Fibroblast of skin of right quadriceps (primary cell): ENCODE measurements at places on chromosomes 16 and 17.
A peak's percentile ranks its signal among the peaks of the same experiment; 100 is the strongest.

DNA sequence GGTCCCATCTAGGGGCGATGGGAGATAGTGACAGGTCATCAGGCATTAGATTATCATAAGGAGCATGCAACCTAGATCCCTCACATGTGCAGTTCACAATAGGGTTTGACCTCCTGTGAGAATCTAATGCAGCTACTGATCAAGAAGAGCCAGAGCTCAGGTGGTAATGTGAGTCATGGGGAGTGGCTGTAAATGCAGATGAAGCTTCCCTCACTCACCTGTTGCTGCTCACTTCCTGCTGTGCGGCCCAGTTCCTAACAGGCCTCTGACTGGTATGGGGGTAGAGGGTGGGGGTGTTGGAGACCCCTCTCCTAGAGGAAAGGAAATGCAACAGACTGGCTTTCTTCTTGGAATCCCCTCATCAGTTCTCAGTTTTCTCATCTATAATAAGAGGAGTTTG is 131.4 kb downstream of the CA10 start:
- no peak for DNase-seq

DNA sequence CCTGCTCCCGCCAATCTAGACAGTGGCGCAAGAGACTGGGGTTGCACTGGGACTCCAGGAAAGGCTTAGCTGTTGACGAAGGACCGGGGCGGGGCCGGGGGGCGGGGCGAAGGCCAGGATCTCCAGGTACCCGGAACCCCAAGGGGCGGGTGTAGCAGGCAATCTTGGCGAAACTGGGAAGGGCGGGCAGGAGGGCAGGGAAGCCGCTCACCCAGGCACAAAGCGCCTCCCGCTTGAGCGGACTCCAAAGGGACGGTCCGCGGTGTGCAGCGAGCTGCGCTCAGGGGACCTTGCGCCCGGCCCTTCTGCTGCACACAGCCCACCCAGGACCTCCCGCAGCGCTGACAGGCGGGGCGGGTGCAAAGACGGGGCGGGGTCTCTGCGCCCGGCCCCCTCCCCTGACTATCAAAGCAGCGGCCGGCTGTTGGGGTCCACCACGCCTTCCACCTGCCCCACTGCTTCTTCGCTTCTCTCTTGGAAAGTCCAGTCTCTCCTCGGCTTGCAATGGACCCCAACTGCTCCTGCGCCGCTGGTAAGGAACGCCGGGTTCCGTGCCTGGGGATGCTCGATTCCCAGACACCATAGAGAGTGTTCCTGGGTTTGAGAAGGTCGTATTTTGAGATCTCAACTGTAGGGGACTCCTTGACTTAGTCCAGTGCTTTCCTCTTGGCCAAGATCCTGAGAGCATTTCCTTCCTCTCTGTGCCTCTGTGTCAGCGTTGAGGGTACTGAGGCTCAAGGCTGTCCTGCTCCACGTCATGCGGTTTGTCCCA is at the start of gene MT1F:
Gene MT1F (plus strand): TSS at position 405 of the 772 bp plus-strand sequence. CDS start 100 bp downstream, at position 505.
- DNase-seq = peak; percentile 9

GRCh38 chr16:78878570-78878969 is 722.0 kb downstream of the MAF start:
- DNase-seq = no peak

DNA sequence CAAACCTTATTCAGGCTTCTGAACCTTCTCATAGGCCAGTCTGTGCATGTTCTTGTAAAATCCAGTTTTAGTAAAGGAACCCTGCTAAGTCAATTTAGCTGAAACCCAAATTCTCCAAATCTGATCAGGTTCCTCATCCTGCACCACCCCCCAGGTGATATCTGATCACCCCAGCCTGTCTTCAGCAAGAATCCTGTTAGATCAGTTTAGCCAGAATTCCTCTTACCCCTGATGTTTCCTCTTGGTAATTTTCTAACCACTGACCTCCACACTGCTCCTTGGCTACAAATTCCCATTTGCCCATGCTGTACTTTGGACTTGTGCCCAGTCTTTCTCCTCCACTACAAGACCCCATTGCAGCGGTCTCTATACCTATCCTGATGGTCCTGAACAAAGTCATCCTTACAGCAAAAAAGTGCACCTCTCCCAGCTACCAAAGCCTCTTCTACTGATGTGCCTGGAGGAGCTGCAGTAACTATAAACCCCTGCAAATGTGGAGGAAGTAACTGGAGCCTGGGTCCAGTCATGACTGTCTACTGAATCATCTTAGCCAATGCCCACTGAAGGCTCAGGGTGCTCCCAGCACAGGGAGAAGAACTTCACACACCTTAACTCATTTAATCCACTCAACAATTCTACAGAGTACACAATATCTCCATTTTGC is 23.8 kb downstream of the TEX14 start:
- DNase-seq = no peak

- no peak for DNase-seq
Measured at GRCh38 chr16:28145796-28146195, 66.0 kb downstream of the XPO6 start.

DNA sequence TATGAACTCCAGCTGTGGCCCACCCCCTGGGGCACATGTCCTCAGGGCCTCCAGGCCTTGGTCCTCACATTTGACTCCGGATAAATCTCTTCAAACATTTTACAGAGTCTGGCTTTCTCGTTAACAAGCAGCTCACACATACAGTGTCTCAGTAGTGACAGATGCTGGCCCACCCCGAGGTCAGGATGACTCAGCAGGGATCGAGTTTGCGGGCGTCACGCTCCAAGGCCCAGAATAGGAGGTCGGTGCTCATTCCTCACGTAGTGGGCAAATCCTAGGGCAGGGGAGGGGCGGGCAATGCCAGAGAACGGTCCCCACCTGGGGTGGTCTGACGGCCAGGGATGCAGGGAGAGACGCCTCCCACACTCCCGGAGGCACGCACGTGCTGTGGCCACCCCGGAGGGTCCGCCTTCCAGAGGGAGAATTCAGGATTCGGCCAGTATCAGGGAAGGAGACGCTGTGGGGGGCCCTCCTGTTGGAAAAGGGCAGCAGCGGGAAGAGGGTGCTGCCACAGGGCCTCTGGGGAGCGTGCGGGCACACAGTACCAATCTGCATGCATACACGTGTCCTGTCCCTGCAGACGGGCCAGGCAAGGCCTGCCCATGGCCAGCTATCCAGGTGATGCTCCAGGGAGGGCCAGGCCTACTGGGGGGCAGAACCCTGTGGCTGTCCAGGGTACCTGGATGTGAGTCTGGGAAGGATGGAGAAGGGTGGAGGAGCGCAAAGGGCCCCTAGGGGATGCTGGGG is 8.6 kb downstream of the SLC7A5 start:
- DNase-seq = peak; percentile 64

DNA sequence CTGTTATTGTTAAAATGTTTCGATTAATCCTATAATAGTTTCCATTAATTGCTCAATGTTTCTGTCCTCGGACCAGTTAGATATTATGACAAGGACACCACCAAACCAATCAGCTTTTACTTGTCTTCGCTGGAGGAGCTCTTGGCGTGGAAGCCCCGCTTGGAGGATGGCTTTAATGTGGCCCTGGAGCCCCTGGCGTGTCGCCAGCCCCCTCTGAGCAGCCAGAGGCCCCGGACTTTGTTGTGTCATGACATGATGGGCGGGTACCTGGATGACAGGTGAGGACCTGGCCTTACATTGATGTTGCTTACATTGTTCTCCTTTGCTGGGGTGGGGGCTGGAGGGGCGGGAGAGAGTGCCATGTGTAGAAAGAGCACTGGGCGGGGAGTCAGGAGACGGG is 3.0 kb downstream of the ENGASE start:
- no peak for DNase-seq
